ENCODE measurements at places on chromosomes 4 and X.
A peak's percentile ranks its signal among the peaks of the same experiment; 100 is the strongest.

GRCh38 chrX:30513284-30513683 is 64.3 kb downstream of the TASL start:
- DNase-seq, result no peak

GRCh38 chrX:104195489-104196084 is 29.3 kb downstream of the FAM199X start:
- DNase-seq, result no peak

- DNase-seq, result no peak
These were observed 17.7 kb downstream of the EFNB1 start for GRCh38 chrX:68846536-68846935.

GRCh38 chrX:8813036-8813435 is 11.9 kb upstream of the FAM9A start:
- no peak for DNase-seq

GRCh38 chr4:18022572-18023050 is 1.1 kb upstream of the LCORL start:
- DNase-seq, result no peak

DNA sequence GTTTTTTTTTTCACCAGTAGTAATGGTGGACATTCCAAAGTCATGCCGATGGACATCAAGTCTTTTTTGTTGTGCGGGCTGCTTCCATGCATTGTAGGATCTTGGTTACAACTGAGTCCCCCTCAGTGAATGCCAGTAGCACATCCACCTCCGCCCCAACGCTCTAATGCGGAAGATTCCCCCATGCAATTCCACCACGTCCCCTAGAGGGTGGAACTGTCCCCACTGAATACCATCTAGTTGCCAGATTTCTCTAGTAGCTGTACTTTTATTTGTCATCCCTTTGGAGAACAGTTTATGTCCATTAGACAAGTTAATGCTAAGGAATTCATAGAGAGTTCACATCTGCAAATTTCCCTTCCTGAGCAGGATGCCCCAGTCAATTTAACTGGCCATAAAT is 6.7 kb downstream of the SHISA3 start:
- no peak for DNase-seq

DNA sequence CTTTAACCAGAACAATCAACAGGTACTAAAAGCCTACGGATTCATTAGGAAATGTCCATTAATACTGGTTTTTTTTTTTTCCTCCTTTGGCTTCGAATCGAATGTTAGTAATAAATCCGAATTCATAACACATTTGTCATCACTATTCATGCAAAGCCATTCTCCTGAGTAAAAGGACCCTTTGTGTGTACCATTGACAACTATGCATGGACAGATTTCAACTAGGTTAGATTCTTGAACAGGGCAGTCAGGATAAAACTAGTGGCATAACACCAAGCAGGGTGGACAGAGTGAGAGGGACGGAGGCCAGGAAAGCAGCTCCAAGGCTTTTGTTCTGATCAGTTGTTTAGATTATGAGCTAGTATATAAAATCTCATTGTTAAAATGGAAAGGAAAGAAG is 1722.0 kb upstream of the TENM3 start:
- no peak for DNase-seq

GRCh38 chr4:103024996-103025395 is 5.5 kb upstream of the SLC9B1 start:
- DNase-seq, result no peak

DNA sequence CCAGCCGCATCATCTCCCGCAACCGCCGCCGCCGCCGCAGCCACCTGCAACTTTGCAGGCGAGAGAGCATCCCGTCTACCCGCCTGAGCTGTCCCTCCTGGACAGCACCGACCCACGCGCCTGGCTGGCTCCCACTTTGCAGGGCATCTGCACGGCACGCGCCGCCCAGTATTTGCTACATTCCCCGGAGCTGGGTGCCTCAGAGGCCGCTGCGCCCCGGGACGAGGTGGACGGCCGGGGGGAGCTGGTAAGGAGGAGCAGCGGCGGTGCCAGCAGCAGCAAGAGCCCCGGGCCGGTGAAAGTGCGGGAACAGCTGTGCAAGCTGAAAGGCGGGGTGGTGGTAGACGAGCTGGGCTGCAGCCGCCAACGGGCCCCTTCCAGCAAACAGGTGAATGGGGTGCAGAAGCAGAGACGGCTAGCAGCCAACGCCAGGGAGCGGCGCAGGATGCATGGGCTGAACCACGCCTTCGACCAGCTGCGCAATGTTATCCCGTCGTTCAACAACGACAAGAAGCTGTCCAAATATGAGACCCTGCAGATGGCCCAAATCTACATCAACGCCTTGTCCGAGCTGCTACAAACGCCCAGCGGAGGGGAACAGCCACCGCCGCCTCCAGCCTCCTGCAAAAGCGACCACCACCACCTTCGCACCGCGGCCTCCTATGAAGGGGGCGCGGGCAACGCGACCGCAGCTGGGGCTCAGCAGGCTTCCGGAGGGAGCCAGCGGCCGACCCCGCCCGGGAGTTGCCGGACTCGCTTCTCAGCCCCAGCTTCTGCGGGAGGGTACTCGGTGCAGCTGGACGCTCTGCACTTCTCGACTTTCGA is 654 bp downstream of the ATOH1 start:
- no peak for DNase-seq

DNA sequence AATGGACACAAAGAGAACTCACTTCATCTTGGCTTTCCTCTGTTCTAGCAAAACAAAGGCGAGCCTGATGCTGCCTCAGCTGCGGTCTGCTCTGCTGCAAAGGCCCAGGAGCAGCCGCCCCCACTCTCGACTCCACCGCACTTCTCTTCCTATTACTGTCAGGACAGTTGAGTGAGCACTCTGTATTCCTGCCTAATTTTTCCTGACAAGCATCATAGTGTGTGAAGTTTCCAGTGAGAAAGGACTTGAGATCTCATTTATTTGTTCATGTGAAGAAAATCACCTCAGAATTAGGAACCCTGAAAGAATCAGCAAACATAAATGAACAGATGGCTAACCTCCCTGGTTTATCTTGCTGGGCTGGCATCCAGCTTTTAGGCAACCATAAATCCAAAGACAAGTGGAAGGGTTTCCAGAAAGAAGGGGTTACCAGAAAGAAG is 15.6 kb downstream of the SCARB2 start:
- peak; percentile 22 for DNase-seq

- no peak for DNase-seq
These were observed 22.3 kb downstream of the RBMX start for GRCh38 chrX:136858007-136858756.

DNA sequence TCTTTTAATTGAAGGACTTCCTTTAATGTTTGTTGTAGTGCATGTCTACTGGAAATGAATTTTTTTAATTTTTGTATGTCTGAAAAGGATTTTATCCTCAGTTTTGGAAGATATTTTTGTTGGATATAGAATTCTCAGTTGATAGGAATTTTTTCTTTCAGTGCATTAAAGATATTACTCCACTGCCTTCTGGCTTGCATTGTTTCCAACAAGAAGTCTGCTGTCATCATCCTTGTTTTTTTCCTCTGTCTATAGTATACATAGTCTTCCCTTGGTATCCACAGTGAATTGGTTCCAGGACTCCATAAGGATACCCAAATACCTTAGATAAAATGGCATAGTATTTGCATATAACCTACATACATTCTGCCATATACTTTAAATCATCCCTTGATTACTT is 33.5 kb downstream of the SCD5 start:
- DNase-seq, result no peak

DNA sequence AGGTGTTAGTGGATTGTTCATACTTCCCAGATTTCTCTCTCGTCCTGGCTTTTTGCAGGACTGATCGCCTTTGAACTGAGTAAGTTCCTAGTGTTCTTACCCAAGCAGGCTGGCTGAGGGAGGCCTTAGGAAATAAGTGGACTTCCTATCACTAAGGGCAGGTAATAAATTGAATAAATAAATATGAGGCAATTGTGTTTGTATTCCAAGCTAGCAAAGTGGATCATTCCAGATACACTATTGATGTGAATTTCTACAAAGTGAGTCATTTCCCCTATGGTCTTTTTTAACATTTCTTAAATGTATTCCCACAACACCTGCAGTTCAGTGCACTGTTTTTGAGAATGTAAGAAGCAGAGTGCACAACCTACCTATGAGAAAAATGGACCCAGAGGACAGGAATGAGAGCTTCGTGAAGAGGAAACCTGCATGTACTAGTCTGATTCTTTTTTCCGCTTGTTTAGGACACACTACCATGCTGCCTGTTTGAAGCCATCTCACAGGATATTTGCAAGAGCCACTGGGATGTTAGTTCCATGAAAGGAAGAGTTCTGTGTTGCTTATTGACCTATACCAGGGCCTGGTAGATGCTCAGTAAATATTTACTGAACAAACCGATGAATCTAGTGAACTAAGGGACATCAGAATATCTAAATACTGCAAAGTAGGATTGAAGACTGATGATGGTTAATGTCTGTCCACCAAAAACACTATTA is 29.0 kb upstream of the SMAD1 start:
- no peak for DNase-seq

DNA sequence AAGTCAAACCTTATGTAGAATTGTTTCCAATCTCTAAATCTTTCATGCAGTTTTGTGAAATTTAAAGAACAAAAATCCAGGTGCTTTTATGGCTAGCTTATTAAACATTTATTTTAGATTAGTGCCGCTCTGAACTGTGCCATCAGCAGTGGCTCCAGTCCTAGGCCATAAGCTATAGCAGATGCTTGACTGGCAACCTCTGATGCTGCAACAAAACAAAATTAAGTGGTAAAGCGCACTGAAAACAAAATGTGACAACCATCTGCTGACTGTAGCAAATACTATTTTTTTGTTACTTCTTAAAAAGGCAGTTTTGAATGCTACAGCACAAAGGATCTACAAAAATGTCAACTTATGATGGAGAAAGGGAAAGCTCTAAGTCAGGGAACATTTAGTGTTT is 237.4 kb downstream of the DCLK2 start:
- DNase-seq, result no peak
